ENCODE measurements at places on chromosomes 12 and 14.

DNA sequence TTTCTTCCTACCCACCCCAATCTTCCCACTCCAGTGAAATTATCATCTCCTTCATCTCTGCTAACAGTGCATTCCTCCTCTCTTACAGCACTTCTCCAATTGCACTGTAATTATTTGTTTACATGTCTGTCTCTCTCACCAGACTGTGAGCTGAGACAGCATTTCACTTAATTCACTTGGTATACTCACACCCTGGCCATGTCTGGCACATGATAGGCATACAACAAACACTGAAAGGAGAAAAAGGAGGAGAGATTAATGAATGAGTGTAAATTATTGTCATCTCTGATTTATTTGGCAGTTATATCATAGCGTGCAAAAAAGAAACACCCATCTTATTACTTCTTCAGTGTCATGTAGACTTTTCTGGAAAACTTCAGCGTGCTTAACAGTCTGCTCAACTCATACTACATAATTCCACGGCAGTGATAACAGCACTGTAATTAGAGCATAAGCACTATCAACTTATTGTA, 452.3 kb downstream of the ADAMTS20 start:
- no peak for DNase-seq

GRCh38 chr12:131390412-131391334, 320.2 kb upstream of the SFSWAP start:
- no peak for DNase-seq

DNA sequence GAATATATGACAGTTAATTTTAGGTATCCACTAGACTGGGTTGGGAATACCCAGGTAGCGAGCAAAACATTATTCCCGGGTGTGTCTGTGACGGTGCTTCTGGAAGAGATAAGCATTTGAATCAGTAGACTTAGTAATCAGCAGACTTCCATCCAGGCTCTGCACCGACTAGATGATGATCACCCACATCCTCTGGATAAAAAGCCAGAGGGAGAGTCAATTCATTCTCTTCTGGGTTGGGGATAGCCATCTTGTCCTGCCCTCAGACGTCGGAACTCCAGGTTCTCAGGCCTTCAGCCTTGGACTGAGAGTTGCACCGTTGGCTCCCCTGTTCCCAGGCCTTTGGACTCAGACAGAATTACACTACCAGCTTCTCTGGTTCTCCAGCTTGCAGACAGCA, 168.0 kb downstream of the PHLDA1 start:
- no peak for DNase-seq

DNA sequence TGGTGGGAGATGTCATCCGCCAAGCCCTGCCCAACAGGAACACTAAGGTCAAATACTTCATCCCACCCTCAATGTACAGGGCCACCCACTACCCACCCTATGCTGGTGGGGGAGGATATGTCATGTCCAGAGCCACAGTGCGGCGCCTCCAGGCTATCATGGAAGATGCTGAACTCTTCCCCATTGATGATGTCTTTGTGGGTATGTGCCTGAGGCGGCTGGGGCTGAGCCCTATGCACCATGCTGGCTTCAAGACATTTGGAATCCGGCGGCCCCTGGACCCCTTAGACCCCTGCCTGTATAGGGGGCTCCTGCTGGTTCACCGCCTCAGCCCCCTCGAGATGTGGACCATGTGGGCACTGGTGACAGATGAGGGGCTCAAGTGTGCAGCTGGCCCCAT, 3.5 kb downstream of the B3GNT4 start:
- no peak for DNase-seq

DNA sequence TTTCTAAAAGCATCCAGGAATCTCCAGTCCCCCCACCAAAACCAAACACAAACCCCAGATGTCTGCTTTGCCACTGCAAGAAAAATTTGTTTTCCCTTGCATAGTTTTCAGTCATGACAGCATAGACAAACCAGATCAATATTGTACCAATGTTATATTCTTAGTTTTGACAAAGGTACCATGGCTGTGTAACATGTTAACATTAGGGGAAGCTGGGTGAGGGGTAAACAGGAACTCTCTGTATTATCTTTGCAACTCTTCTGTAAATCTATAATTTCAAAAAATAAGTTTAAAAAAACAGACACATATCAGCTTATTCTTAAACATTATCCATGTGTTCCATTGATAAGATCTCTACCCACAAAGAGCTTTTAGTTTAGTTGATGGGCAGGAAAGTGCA, 44.4 kb upstream of the PWP1 start:
- no peak for DNase-seq

DNA sequence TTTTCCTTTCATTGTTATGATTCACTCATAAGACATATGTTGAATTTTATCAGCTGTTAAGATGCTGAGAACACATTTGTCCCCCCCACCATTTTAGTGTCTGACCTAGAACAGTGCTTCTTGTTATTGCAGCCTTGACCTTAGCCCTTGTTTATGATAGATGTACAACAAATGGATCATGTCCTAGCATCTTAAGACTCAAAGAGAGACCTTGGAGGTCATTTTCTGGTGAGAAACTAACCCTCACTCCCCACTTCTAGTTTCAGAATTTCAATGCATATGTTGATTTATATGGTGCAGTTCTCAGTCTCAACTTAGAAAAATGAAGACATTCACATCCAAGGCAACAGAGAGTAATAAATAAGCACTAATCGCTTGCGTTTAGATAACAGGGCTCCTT, 391.2 kb downstream of the AEBP2 start:
- DNase-seq: no peak

DNA sequence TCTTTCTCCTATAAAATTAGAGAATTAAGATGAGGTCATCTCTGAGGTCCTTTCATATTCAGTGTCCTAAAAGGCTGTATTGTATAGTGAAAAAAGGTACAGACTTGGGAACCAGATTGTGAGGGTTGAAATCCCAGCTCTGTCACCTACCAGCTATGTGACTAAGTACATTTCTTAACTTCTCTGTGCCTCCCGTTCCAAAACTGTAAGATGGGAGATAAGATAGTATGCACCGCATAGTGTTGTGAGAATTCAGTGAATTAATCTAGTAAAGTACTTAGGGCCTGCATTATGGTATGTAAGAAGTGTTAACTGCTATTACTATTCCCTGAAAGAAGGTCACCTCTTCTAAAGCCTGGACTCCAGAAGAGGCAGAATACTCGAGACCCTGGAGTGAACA, 60.6 kb downstream of the GNG2 start:
- DNase-seq: no peak

DNA sequence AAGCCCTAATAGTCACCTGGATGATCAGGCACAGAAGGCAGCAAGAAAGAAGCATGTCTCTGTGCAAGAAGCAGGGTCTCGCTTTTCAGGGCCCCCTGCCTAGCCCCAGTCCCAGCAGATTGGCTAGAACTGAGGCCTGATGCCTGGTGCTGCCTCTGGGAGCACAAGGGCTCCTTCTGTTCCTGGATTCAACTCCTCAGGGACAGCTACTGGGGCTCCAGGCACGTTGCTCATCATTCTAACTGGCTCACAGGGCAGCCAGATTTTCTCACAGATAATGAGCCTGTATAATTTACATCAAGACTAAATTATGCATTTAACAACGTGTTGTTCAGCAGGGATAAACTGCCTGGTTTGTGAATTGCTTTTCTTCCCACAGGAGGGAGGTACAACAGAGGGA, 106.5 kb upstream of the PLXNC1 start:
- no peak for DNase-seq

- no peak for DNase-seq
These were observed 5.8 kb downstream of the MAX start for GRCh38 chr14:65096323-65097089.

DNA sequence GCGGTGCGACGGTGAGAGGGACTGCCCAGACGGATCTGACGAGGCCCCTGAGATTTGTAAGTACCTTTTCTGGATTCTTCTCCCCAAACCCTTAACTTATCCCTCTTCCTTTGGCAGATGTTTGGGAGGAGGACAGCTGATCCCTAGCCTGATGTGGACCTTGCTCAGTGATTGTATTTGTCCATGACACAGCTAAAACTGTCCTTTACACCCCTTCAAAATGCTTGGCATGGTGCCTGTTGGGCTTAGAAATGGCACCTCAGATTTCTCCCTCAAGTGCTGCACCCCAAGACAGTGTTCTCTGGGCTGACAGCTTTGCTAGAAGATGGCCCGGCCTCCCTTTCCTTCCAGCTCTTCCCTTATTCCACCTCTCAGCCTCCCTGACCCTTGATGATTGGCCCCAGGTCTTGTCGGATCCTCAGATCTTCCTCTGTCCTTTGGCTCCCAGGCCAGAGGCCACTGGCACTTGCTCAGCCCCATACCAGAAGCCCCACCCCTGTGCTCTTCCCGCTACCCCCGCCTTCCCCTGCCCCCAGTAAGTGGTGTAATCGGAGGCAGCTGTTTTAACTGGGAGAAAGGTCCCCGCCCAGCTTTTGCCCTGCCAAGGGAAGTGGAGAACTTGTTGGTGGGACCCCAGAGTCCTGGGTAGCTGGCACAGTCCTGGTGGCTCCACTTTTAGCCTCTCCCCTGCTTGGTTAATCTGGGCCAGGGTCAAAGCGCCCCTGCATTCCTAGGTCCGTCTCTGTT, 8.7 kb downstream of the LRP1-AS start:
- no peak for DNase-seq

DNA sequence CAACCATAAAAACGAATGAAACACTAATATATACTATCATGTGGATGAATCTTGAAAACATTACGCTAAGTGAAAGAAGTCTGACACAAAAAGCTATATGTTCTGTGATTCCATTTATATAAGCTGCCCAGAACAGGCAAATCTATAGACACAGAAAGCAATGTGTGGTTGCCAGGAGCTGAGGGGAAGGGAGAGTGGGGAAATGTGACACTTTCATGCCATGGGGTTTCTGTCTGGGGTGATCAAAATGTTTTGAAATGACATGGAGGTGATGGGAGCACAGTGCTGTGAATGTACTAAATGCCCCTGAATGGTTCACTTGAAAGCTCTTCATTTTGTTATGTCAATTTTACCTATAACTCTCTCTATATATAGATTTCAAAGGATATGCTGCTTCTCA, 30.1 kb downstream of the ATG14 start:
- DNase-seq: no peak

- no peak for DNase-seq
These were observed 22.4 kb downstream of the CEP83 start for GRCh38 chr12:94437303-94437702.

- DNase-seq: no peak
These were observed 31.9 kb upstream of the CHGA start for GRCh38 chr14:92890830-92891588.

DNA sequence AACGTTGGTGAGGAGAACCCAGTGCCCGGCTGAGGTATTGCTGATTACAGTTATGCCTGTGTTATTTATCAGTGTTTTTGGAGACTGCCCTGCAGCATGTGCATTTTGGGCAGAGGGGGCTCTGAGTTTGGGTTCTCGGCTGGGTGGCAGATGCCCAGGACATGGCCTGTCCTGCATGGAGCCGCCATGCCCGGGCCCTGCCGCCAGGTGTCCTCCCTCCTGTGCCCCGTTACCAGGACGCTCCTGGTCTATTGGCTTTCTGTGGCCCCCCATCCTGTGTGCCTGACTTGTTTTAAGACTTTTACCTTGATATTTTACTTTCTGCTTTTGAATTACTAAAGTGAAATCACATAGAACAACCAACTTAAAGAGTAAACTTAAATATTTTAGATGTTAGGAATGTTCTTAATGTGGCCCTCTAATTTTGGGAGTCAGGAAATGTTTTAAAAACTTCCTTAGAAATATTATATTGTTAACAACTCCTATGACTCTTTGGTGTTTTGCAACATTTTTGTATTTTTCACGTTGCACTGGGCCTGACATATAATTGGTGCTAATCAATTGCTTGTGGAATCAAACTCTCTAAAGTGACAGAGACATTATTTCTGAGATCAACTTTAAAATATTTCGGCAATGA, 51.8 kb downstream of the PRIMA1 start:
- no peak for DNase-seq

- peak; percentile 73 for DNase-seq
These were observed 3.5 kb upstream of the TSPAN9 start for GRCh38 chr12:3073438-3074250.

- no peak for DNase-seq
These were observed 35.4 kb downstream of the TM7SF3 start for GRCh38 chr12:26978801-26979200.

DNA sequence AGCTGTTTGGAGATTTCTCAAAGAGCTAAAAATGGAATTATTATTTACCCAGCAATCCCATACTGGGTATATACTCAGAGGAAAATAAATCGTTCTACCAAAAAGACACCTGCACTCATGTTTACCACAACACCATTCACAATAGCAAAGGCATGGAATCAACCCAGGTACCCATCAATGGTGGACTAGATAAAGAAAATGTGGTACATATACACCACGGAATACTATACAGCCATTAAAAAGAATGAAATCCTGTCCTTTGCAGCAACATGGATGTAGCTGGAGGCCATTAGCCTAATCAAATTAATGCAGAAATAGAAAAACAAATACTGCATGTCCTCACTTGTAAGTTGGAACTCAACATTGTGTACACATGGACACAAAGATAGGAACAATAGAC, 37.9 kb downstream of the WBP11 start:
- DNase-seq: no peak

GRCh38 chr12:88310666-88311065, 168.6 kb downstream of the TMTC3 start:
- DNase-seq: no peak

GRCh38 chr12:75977952-75978671, 53.5 kb downstream of the PHLDA1 start:
- DNase-seq: peak; percentile 54

- DNase-seq: no peak
These were observed 17.9 kb upstream of the AQP2 start for GRCh38 chr12:49932533-49933130.

DNA sequence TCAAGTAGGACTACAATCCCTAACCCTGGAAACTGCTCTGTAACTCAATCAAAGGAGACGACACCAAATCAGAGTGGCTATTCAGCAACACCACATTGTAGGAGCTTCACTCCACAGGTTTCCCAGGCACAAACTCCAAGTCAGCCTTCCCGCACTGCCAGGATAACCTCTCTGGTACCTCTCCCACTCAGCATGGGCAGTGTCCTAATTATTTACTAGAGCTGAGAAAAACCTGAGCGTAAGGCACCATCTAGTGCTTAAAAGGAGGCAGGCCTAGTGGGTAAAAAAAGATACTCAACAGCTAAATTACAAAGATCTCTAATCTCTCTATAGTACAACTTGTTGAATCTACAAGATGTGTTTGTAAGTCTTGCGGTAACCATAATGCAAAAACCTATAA, 36.1 kb downstream of the PARP11 start:
- peak; percentile 16 for DNase-seq

DNA sequence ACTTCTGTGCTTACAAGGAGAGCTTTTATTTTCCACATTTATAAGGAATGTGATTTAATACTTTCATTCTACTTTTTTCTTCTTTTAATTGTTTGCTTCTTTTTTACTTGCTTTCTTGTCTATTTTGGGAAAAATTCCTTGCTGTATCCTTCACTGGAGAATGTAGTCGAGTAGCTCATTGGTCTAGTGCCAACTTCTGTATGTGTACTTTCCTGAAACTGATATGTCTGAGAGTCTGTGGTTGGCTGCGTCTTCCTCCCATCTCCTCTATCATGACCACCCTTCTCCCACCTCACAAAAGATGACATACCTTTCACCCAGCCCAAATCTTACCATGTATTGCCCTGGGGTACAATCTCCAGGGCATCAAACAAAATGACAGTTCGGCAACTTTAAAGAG, 51.8 kb downstream of the MSRB3 start:
- no peak for DNase-seq

Data from GM06990 (cell line).